ENCODE measurements at places on chromosomes 1 and 21.

GRCh38 chr1:94530373-94530878, 11.1 kb downstream of the F3 start:
- no peak for DNase-seq

DNA sequence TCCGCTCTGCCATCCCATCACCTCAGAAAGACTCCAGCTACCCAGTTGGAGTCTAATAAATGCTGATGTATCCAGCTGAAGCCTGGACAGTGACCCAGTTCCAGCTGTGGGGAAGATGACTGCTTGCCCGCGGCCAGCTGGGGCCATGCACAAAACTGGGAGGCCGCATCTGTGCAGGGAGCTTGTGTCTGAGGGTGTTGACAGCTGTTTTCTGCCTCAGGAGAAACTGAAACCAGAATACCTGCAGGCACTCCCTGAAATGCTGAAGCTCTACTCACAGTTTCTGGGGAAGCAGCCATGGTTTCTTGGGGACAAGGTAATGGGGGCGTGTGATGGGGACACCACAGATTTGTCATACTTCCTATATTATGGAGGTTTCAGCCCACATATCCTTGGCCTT, 3.2 kb downstream of the GSTM2 start:
- DNase-seq = no peak

DNA sequence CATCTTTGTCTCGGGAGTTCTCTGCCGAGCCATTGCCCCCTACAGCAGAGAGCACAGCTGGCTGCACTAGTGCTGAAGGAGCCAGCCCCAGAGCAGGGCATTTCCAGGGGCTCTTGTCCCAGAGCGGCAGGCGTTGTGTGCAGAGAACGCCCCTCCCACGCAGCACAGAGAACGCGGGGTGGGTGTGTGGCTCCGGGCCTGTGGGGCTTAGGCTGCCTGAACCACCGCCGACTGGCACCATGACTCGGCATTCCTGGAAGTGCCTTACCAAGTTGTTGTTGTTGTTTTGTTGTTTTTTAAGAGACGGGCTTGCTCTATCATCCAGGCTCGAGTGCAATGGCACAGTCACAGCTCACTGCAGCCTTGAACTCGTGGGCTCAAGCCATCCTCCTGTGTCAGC, 15.8 kb upstream of the DIP2A start:
- no peak for DNase-seq

DNA sequence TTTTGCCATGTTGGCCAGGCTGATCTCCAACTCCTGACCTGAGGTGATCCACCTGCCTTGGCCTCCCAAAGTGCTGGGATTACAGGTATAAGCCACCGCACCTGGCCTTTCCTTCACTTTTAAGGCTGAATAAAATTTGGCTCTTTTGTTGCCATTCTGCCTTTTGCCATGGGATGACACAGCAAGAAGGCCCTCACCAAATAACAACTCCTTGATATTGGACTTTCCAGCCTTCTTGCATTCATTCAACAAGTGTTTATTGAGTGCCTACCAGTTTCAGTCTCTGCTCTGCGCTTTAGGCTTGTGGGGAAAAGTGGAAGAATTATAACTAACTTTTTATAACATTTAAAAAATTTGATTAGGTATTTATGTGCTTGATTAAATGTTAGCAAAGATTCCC, 1.9 kb upstream of the NVL start:
- no peak for DNase-seq

DNA sequence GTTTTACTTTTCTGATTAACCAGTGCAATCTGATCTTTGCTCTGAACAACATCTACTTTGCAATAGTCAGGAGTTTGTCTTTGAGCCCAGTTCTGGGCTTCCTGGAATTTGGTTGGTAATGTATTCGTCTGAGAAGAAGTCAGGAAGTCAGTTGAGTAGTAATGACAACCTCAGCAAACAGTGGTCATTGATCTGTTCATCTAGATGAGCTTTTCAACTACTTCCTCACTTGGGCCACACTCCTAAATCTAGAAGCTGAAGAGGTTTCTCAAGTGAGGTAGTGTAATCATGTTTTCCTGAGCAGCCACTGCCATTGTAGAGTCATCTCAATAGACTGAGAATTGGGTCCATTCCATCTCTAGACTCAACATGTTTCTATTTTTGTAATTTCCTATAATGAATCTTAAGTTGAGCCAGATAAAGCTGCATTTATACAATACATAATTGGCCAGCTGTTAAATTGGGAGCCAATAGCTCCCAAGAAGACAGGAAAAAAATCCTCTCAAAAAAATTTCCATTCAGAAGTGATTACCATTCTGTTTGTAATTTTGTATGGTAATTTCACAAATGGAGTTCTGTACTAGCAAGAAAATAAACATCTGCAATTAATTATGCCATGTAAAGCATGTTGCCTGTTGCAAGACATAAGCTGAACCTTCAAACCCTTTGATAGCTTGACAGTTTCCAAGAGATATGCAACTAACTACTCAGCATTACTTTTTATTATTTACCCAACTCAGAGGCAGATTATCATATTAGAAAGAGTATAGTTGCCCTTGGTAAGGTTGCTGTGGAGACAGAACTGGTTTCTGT, 49.6 kb downstream of the WDR64 start:
- no peak for DNase-seq

- DNase-seq = no peak
Observed at GRCh38 chr1:9835758-9836631, 12.2 kb upstream of the CLSTN1 start.

DNA sequence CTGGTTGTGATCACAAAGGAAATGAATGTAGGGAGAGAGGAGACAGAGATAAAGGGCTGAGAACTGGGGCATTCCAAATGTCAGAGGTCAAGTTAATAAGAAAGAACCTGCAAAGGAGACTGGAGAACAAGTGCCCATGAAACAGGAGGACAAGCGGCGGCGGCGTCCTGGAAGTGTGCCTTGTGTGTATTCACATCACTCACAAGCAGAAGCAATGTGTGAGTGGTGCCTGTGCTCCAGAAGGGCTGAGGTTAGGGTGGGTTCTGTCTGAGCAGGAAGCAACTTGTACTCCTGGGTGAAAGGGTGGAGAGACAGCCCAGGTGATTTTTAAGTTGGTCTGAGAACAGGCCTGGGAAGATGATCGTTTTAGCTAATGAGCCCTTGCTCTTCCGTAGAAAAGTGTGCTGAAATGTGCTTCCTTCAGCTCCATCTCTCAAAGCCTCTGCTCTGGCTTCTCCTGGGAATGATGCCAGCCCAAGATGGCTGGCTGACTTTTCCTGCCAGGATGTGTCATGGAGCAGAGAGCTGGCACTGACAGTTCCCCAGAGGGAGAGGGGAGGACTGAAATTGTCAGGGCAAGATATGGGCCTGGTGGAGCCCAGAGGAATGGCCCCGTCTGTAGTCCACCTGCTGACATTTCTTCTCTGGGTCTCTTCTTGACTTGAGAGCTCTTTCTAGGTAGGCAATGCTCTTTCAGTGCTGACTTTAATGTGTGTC, 25.1 kb upstream of the PLEKHA6 start:
- DNase-seq = no peak

DNA sequence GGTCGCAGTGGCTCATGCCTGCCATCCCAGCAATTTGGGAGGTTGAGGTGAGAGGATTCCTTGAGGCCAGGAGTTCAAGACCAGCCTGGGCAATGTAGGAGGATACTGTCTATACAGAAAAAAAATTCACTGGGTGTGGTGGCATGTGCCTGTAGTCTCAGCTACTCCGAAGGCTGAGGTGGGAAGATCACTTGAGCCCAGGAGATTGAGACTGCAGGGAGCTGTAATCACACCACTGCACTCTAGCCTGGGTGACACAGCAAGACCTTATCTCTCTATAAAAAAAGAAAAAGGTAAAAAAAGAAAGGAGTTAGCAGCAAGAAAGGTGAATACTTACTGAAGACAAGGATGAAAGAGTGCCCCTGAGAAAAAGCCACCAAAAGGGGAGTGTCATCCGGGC, 23.7 kb upstream of the BCL10 start:
- DNase-seq = no peak

- DNase-seq = no peak
Observed at GRCh38 chr1:147287133-147287865, 44.8 kb downstream of the CHD1L start.

GRCh38 chr1:26700711-26701110, 4.9 kb downstream of the ARID1A start:
- no peak for DNase-seq

GRCh38 chr1:205497351-205497750, 7.1 kb upstream of the CDK18 start:
- no peak for DNase-seq

DNA sequence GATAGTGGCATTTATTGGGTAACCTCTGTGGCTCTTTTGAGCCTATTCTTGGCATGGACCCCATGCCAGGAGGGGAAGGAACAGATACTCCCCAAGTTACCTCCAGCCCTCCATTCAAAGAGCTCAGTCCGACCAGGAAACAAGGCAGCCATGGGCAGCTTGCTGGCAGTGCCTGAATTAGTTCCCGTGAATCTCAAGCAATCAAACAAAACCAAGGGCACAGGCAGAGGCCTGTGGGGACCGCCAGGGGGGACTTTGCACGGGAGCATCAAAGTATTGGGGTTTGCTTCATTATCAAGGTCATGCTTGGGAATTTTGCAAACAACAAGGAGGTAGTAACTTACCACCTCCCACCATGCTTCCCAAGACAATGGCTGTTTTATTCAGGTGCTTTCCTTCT, 81.2 kb upstream of the IFFO2 start:
- DNase-seq = no peak

GRCh38 chr1:200886594-200886993, 8.1 kb upstream of the INAVA start:
- DNase-seq = no peak

DNA sequence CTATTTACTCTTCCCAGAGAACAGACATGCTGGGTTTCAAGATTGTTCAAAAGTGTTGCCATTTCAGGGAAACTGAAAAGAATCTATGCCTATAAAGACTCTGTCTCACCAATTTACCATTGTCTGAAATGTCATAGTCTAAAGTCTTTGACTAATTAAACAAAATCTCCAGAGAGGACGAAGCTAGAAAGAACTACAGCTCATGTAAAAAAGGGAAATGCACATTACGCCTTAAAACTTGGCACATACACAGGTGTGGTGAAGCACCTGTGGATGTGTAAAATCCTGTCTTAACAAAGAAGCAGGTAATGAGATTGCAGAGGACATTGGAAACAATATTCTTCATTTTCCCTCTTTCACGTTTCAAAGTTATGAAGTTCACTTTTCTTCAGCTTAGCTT, 130.6 kb downstream of the EIF4G3 start:
- DNase-seq = no peak

GRCh38 chr1:42824481-42825035, 7.4 kb upstream of the SVBP start:
- no peak for DNase-seq

- peak; percentile 64 for DNase-seq
Observed at GRCh38 chr1:52632732-52633290, at the start of gene SHISAL2A. Gene SHISAL2A, plus strand, starts transcription at chr1:52633168. Its CDS starts 326 bp downstream, at chr1:52633494.

DNA sequence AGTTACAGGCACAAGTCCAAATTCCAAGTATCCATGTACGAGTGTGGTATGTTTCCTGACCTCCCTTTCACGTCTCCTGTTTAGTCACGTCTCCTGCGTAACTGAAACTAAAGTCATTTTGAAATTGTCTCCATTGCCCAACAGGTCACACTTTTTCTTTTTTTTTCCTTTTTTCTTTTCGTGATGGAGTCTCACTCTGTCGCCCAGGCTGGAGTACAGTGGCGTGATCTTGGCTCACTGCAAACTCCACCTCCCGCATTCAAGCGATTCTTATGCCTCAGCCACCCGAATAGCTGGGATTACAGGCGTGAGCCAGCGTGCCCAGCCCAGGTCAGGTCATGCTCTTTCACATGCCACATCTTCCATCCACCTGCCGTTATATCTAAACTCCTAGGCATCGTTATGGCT, 38.2 kb downstream of the L1TD1 start:
- DNase-seq = no peak

- no peak for DNase-seq
Observed at GRCh38 chr1:184775885-184776284, 21.2 kb upstream of the EDEM3 start.

DNA sequence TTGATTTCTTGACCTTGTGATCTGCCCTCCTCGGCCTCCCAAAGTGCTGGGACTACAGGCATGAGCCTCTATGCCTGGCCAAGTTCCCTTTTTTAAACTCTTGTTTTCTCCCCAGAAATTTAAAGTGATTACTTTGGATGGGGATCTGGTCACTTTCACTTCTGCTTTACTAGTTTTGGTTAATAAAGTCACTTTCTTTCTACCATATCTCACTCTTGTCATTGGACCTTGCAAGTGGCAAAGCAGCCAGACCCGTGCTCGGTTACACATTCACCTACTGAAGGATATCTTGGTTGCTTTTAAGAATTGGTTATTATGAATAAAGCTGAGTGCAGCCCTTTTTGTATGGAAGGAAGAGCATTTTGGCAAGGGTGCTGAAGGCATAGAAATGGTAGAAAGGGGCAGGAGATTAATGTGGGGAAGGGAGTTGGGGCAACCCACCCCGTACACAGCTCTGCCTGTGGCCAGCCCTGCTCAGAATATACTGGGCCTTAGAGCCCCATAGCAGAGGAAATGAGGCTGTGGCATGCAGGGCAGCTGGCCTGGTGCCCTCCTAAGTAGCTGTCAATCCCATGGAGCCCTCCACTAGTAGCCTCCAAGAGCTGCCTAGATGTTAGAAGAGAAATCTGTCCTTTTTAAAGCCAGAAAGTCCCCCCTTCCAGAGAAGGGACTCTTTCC, 40.7 kb downstream of the CD2 start:
- no peak for DNase-seq

- no peak for DNase-seq
Observed at GRCh38 chr1:162740755-162741154, 49.7 kb upstream of the HSD17B7 start.

GRCh38 chr1:156859523-156860112, 701 bp upstream of the INSRR start:
- peak; percentile 16 for DNase-seq

DNA sequence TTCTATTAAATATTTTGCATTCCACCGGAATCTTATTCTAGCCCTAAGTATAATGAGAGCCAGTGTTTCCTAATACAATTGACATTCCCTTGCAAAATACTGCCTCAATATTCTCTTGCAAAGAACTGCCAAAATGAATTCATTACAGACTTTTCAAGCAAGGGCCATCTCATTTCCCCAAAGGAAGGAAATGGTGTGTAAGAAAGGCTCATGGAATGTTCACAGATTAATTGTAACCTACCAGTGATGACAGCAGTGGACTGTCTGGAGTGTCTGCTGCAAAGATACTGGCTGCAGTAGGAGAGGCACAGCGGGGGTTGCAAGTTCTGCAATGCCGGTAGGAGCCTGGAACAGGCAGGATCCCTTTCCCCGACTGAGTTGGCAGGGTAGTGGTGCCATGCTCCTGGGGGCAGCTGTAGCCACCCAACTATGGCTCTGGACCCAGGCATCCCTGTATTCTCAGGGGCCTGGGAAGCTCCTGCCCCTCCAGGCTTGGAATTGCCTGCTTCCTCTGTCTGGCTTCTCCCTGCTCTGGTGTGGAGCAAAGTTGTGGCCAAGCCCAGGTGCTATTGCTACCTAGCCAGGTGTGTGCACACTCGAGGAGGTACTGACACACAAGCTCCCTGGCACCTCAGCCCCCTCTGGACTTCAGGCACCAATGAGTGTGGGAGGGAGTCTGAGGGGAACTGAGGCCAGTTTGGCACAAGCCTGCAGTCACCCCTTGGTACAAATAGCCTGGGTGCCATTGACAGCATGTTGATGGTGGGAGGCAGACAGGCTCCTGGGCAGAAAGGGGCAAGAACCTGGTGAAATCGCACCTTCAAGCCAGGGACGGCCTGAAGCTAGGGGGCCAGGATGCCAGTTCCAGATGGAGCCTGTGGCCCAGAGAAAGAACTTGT, 1371.0 kb downstream of the KCNT2 start:
- DNase-seq = no peak

Data from activated CD4-positive, alpha-beta T cell treated with anti-CD3 and anti-CD28 coated beads, Interleukin-2, amount 50 U/mL, for 1 hour (primary cell).